ENCODE measurements at places on chromosomes 5 and 9.

GRCh38 chr5:145801195-145801594, 33.9 kb downstream of the PRELID2 start:
- DNase-seq, result no peak

- no peak for DNase-seq
These were observed 139.3 kb downstream of the RAPGEF6 start for GRCh38 chr5:131495536-131496399.

- no peak for DNase-seq
These were observed 982 bp downstream of the EPB41L4A start for GRCh38 chr5:112417931-112418658.

- no peak for DNase-seq
These were observed 126.3 kb downstream of the EFNA5 start for GRCh38 chr5:107544476-107544875.

DNA sequence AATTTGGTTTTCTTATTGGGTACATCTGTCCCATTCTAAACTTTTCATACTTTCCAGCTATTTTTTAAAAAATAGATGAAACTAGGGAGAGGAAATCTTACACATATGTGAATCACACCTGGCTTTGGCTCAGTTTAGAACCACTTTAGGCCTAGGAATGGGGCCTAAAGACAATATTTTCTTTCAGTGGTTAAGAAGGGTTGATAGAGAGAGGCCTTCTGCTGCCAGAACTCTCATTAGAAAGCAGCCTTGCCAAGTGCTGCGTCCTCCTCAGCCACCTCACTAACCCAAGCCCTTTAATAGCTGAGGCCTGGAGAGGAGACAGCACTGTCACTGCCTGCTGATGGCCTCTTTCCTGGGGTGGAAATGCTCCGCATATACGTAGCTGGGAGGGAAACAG, 167.5 kb downstream of the SAXO1 start:
- peak; percentile 26 for DNase-seq

DNA sequence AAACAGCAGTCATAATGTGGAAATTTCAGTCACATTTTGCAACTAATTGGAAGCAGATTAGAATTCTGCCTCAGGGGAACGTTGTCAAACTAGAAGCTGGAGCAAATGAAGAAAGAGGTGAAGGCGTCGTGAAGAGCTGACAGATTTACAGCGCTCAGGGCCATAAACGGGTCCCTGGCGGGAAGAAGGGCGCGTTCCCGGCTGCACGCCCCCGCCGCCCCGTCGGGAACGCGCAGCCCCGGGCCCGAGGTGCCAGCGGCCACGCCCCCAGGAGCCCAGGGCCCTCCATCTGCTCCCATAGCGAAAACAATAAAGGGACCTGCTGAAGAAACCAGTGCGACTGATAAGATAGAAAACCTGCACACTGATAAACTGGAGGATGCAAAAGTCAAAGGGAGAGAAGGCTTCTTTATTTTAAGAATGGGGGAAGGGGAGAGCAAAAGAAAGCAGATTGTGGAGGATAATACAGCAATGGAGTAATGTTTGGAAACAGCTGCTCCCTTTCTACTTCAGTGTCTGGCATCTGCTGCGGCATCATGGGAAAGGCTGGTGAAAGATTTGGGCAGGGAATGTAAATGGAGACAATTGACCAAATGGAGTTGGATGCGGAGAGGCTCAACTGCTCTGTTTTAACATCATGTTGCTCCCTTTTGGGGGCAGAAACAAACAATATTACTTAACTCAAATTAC, 11.1 kb downstream of the ZNF608 start:
- peak; percentile 64 for DNase-seq

DNA sequence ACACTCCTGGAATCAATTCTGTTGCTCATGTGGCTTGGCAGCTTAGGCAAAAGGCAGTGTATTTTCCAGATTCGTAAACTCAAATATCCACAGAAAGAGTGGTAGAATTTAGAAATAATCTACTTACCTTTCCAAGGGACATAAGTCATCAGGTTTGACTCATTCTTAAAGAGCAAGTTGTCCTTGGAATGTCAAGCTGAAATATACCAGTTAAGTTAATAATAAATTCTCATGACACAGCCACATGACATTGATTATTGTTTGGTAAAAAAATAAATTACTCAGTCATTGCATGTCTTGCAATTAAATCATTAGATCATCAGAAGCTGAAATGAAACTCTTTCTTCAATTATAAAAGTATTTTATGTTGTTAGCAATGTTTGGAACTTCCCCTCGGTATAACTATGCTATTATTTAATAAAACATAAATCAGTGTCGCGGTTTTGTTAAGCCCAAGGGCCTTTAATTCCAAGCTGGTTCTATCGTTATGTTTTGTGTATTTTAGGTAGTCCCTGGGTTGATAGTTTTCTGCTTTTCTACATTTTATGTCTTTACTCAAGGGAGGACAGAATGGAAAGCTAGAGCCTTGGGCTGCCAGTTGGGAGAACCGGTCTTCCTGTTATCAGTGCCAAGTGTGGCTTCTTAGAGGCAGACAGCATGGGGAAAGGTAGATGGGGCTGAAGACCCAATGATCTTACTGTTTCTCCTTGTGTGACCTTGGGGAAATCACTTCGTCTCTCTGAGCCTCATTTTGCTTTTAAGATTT, 79.3 kb upstream of the PRLR start:
- no peak for DNase-seq

- DNase-seq, result no peak
These were observed 635.0 kb upstream of the DMAC1 start for GRCh38 chr9:8434621-8435020.

DNA sequence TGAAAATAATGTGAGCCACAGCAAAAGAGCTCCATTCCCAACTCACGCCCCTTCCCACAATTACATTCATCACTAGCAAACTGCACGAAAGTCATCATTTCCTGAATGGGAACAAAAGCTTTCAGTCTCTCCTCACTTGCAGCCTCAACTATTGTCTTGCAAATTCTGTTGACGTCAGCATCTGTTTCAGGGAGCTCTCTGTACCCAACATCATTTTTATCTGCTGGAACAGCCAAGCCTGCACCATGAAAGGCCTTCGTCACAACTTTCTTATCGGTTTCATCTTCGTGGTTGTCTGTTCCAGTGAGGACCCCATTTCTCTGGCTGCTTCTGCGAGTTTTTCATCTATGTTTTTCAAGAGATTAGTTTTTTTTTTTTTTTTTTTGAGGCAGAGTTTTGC, 14.3 kb upstream of the RNF130 start:
- DNase-seq, result no peak

DNA sequence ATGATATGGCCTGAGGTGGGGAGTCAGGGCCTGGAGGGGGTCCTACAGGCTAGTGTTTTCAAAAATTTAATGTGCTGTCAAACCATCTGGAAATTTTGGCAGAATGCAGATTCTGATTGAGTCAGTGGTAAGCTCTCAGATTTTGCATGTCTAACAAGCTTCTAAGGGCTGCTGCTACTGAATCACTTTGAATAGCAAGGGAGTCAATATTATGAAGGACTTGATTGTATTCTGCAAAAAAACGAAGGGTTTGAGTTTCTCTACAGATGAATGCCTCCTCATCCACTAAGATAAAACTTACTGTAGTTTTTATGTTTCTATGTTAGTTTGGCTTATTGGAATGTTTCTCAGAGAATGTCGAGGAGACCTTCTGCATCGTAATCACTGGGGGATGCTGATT, 179.5 kb downstream of the TMEM38B start:
- no peak for DNase-seq

- DNase-seq, result peak; percentile 54
These were observed 43.6 kb downstream of the SEMA5A start for GRCh38 chr5:9502050-9502834.

DNA sequence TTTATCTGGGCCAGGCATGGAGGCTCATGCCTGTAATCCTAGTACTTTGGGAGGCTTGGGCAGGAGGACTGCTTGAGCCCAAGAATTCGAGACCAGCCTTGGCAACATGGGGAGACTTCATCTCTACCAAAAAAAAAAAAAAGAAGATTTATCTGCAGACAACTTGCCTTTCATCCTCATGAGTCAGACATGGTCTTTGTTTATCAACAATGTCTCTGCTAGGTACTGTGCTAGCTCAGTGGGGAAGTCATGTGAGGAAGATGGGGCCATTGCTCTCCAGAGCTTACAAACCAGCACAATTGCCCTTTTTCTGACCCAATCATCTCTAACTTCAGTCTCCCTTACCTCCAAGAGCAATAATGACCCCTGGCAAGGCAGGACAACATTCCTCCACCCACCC, 1.6 kb downstream of the URM1 start:
- no peak for DNase-seq

DNA sequence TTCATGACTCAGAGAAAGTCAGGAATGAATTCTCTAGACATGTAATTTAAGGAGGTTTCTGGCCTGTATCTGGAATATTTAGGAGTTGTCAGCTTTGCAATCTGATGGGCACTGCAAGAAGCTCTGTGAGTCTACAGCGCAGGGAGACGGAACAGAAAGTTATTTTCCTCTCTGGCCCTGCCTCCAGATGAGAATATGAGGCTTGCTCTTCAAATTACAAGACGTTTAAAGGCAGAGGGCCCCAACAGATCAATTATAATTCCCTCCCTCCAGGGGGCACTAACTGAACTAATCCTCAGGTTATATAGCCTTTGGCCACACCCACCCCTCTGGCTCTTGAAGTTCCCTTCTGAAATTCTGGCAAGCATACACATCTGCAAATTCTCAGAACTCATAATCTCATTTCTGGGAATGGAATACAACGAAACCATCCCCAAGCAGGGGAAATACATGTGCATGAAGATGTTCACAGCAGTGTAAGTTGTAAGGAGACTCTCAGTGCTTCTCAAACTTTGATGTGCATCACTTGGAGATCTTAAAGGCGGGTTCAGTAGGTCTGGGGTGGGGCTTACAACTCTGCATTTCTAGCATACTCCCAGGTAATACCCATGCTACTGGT, 307.6 kb downstream of the CWC27 start:
- peak; percentile 55 for DNase-seq

GRCh38 chr9:131679261-131680020, 60.4 kb downstream of the RAPGEF1 start:
- no peak for DNase-seq

- DNase-seq, result no peak
These were observed 45.2 kb upstream of the FYB1 start for GRCh38 chr5:39264528-39264927.

DNA sequence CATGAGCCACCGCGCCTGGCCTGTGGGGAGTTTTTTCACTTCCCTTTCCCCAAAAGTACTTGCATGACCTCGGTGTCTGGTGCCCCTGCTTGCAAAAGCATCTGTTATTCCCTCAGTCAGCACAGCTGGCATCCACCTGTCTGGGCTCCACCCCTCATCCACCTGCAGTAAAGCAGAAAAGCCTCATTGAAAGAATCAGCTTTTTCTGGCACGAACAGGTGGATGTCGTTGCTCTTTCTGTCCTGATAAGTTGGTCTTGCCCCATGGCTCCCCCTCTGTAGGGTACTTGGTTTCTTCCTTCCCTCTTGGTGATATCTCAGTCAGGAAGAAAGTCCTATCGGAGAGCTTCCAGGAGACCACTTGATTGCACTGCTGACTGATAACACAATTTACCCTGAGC, 37.4 kb downstream of the WWC1 start:
- no peak for DNase-seq

DNA sequence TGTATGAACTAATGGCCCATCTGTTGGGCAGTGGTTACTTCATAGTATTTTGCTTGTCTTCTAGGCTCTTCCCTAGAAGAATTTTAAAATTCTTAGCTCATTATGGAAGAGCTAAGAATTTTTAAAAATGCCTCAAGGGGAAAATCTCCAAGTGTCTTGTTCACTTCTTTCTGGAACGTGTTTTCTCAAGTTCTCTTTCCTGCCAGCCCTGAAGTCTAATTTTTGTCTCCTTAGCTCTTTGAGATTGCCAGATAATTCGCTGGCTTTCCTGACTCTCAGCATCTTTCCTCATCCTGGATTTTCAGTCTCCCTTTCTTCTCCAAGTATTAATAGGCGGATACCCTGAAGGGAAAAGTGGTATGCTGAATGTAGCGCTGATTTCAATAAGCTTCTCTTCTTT, 395.4 kb downstream of the ARRDC3 start:
- DNase-seq, result no peak

DNA sequence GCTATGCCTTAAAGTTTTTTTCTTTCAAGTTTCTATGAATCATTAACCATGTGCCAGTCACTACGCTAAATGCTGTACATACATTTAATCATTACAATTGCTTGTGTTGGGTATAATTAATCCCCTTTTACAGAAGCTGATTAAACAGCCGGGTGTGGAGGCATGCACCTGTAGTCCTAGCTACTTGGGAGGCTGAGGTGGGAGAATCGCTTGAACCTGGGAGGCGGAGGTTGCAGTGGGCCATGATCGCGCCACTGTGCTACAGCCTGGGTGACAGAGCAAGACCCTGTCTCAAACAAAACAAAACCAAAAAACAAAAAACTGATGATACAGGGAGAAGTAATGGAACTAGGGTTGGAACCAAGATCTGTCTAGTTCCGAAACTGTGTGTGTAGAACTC, 1.2 kb upstream of the UBE2R2 start:
- DNase-seq, result no peak

GRCh38 chr9:133564451-133565116, 30.1 kb downstream of the ADAMTSL2 start:
- DNase-seq, result no peak

- DNase-seq, result peak; percentile 32
These were observed 49.6 kb downstream of the ARHGAP26 start for GRCh38 chr5:142819825-142820224.

- no peak for DNase-seq
These were observed 72.1 kb downstream of the ABCA1 start for GRCh38 chr9:104855807-104856206.

- no peak for DNase-seq
These were observed 36.6 kb downstream of the CSF2 start for GRCh38 chr5:132110195-132110594.

DNA sequence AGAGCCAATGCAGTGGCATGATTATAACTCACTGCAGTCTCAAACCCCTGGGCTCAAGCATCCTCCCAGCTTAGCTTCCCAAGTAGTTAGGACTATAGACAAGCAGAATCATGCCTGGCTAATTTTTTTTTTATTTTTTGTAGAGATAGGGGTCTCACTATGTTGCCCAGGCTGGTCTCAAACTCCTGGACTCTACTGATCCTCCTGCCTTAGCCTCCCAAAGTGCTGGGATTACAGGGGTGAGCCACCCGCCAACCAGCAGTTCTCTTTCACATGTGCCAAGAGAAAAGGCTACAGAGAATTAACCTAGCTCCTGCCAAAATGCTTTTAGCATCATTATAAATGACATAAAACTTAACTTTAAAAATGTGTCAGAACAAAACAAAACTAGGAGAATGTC, 8.1 kb downstream of the AK3 start:
- DNase-seq, result no peak

- DNase-seq, result no peak
These were observed 138.2 kb upstream of the ARRDC3 start for GRCh38 chr5:91521334-91521733.

- DNase-seq, result no peak
These were observed 272.8 kb downstream of the ICE1 start for GRCh38 chr5:5695266-5695665.

DNA sequence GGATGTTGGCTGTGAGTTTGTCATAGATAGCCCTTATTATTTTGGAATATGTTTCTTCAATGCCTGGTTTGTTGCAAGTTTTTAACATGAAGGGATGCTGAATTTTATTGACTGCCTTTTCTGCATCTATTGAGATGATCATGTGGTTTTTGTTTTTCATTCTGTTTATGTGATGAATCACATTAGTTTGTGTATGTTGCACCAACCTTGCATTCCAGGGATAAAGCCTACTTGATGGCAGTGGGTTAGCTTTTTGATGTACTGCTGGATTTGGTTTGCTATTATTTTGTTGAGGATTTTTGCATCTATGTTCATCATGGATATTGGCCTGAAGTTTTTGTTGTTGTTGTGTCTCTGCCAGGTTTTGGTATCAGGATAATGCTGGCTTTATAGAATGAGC, 225.6 kb downstream of the PCSK1 start:
- peak; percentile 19 for DNase-seq

All from fibroblast of skin of back (primary cell).